ENCODE measurements at places on chromosomes 1 and 21.

- no peak for DNase-seq
These were observed 41.2 kb downstream of the KIF21B start for GRCh38 chr1:200982071-200982945.

DNA sequence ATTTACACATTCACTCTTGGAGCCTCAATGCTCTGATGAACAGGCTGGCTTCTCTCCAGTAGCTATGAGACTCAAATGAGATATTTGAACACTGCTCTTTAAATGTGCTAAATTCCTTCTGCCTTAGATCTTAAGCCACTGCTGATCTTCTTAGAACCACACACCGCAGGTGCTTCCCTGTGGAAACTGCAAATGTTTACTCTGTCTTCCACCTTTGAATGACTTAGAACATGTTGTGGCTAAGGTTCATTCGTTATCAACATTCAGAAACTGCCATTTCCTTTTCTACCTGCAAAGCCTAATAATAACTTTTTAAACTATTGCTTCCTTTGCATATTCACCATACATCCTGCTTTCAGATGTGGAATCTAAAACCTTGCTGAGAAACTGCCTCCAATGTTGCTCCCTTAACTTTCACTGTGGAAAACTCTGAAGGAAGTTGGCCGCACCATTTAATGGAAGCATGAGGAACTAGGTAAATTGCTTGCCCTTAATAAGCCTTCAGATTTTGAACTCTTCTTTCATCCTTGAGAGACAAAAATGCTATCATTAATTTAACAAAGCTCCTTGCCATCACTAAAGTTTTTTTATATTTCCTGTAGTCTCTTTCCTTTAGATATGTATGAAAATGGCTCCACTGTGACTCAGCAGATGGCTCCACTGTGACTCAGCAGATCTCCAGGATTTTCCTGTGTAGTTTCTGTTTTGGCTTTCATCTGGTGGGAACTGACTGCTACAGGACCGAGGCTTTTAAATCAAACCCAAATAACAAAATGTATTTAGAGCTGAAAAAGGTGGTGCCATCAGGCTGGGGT, 143.8 kb downstream of the TNFSF18 start:
- peak; percentile 82 for DNase-seq

DNA sequence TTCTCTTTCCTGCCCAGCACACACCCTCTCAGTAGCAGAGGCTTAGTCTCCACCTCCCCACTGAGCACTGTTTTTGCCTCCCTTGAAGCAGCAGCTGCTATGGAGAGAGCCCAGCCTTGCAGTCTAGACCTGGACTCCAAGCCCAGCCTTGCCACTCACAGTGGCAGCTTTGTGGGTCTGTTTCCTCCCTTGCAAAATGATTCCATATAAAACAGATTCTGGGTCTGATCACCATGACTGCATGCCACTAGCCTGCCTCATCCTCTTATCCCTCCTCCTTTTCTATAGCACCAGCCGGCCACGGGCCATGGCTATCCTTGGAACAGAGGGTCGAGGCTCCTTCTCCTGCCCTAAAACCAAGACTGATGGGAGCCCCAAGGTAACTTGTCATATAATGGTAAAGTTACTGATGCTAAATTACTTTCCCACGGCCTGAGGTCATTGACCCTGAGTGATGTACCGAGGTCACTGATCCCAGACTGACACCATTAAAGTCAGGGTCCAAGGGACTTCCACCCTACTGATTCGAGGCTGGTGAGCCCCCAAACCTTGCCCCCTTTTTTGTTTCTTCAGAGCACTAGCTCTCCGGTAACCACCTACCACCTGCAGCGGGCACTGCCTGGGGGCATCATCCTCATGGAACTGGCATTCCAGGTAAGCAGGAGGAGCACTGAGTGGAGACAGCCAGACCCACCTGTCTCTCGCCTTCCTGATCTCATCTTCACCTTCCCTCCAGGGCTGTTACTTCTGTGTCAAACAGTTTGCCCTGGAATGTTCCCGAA, 7.9 kb downstream of the HYI start:
- no peak for DNase-seq

- DNase-seq: no peak
These were observed 103.3 kb upstream of the DEPDC1 start for GRCh38 chr1:68600049-68600661.

DNA sequence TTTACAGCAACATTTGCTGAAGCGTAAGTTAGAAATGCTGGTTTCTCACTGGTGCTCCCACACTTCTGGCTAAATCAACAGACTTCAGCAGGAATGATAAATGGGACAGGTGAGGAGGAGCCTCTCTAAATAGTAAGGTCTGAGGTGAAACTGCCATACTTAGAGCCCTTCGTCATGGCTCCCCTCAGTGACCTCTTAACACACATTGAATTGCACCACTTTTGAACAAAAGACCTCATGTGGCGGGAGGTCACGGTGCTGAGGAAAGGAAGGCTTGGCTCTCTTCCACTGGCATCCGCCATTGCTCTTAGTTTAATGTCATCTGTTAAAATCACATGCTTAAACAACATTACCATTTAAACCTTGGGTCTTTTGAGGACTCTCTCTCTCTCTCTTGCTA, 3.4 kb downstream of the MAP3K7CL start:
- no peak for DNase-seq

Measured in Daoy (cell line).